ENCODE measurements at places on chromosomes 11 and 22.

DNA sequence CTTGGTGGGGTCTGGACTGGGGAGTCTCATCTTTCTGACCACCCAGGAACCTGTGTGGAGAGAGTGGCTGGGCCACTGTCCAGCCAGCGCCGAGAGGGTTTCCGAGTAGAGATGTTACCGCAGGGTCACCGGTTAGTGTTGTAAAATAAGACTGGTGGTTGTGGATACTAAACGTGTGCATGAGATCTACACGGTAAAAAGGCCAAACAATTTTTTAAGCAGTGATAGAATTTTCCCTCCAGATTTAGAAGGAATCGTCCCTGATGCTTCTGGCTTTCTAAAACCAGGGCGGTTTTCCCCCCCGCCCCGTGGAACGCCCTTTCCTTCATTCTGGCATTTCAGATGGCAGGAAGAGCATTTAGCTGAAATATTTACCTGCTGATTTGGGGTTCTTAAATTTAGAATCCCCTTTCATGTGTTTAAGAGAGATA is 72.6 kb upstream of the PPARA start:
- DNase-seq, result no peak

GRCh38 chr11:5691964-5692361 is 2.4 kb downstream of the TRIM22 start:
- no peak for DNase-seq

DNA sequence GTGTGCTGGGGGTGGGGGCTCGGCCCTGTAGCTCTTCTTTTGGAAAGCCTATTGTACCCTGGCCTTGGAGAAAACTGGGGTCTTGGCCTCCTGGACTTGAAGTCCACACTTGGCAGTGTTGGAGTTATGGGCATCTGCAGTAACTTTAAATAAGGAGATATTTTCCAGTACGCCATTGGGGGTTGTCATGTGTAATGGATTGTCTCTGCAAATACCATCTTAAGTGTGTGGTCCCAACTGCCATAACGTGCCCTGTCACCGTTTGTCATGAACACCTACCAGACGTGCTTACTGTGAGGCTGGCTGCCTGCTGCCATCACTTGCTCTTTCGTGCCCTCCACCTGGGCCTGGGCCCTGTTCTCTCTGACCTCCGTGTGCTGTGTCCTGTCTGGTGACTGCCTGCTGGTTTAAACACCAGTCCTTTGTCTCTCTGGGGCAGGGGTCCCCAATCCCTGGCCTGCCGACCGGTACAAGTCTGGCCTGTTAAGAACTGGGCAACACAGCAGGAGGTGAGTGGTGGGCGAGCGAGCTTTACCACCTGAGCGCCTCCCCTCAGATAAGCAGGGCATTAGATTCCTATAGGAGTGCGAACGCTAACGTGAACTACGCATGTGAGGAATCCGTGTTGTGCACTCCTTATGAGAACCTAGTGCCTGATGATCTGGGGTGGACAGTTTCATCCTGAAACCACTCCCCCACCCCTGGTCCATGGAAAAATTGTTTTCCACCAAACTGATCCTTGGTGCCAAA is 3.6 kb upstream of the ZDHHC8 start:
- no peak for DNase-seq

DNA sequence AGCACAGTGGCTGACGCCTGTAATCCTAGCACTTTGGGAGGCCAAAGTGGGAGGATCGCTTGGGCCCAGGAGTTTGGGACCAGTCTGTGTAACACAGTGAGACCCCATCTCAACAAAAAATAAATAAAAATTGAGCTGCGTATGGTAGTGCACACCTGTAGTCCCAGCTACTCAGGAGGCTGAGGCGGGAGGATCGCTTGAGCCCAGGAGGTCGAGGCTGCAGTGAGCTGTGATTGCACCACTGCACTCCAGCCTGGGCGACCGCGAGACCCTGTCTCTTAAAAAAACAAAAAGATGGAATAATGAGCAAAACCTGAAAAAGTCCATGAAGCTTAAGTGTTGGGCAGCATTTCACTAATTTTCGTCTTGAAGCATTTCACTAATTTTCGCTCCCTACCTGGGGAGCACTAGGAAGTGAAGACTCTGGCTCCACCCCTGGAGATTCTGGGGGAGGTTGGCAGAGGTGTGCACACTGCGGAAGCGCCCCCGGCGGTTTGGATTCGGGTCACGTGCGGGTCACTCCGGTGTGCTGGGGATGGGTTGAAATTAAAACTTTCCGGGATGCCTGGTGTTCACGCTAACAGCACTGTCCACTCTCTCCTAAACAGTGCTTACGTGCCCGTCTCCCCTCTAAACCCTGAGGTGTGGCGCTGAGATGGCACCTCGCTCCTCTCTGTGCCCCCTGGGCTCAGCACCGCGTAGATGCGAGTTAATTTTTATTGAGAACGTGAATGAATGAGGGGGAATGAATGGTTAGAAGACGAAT is 906 bp upstream of the NAA40 start:
- DNase-seq, result no peak

- no peak for DNase-seq
These were observed 49.8 kb upstream of the BLID start for GRCh38 chr11:122165607-122166371.

DNA sequence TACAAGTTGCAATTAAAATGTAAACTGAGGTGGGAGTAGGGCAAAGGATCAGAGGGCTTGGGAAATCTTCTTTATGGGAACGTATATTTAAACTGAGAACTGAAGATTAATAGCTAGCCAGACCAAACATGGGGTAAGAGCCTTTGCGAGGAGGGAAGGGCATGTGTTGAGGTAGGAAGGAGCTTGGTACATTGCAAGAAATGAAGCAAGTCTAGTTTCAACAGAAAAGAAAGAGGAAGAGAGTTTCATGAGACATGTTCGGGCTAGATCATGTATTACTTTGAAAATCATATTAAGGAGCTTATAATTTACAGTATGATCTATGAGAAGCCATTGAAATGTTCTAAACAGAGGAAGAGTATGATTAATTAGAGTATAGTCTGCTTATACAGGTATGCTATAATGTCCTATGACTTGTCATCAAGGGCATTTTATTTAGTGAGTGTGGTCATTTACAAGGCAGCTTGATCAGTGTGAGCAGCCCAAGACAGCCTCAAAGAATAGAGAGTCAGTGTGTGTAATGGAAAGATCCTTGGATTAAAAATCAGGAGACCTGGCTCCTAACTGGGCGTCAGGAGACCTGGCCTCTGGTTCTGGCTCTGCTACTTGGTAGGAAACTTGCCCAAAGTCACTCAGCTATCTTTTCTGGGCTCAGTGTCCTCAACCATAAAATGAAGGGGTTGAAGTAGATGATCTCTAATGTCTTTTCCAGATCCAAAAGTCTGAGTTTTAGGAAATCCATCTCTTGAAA is 10.9 kb downstream of the GAS2 start:
- DNase-seq, result no peak

Measured in HS-5 (cell line).